ENCODE measurements at places on chromosomes 7 and 10.

- DNase-seq = peak; percentile 96
Observed at GRCh38 chr10:102450374-102451104, 804 bp downstream of the C10orf95 start.

DNA sequence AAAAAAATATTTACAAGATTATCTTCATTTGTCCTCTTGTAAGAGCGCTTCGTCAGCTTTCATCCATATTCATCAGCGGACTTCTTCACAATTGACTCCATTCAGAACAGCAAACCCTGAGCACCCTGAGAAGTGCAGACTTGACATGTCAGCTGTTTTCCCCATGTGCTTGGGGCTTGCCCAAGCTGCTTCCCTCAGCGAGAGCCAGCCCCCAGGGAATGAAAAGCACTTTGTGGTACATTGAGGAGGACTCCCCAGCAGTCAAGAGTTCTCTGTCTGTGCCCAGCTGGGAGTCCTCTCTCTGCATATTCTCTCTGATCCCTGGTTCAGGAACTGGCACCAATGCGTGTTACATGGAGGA is 22.7 kb downstream of the HKDC1 start:
- no peak for DNase-seq

DNA sequence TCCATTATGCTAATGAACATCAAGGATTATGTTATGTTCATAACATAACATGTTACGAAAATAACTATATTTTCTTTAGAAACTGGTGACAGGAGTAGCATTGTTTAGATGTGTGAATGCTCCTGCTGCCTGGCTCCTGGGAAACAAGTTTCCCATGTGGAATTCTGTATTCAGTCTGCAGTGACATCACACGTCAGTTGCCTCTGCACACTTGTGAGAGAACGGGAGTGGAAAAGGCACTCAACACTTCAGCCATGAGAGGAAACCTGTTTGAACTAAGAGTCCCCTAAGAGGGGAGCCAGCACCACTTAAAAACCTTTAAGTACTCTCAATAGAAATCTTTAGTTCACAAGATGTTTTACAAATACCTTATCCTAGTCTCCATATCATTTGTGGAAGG is 140.3 kb upstream of the FAM20C start:
- DNase-seq = no peak

GRCh38 chr10:58268454-58268945 is 462 bp upstream of the CISD1 start:
- no peak for DNase-seq

- DNase-seq = no peak
Observed at GRCh38 chr10:115968236-115968635, 304.8 kb downstream of the GFRA1 start.

DNA sequence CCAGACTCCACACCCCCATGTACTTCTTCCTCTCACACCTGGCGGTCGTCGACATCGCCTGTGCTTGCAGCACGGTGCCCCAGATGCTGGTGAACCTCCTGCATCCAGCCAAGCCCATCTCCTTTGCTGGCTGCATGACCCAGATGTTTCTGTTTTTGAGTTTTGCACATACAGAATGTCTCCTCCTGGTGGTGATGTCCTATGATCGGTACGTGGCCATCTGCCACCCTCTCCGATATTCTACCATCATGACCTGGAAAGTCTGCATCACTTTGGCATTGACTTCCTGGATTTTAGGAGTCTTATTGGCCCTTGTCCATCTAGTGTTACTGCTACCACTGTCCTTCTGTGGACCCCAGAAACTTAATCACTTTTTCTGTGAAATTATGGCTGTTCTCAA is 4.8 kb downstream of the OR2A25 start:
- DNase-seq = no peak

DNA sequence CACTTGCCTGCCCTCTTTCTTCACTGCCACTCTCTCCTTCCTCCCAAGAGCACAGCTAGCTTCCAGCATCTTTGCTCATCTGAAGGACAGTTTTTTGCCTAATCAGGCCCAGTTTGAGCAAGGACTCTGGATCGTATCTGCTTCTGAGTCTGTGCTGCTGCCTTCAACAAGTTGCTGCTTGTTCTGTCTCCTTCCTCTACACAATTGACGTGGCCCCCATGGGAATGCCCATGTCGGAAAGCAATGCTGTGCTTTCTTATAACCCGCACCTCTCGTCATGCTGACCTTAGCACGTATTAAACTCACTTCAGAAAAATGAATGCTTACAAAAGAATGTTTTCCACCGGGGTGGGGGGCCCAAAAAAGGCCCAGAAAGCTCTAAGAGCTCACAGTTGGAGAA is 324.7 kb upstream of the C7orf33 start:
- no peak for DNase-seq

DNA sequence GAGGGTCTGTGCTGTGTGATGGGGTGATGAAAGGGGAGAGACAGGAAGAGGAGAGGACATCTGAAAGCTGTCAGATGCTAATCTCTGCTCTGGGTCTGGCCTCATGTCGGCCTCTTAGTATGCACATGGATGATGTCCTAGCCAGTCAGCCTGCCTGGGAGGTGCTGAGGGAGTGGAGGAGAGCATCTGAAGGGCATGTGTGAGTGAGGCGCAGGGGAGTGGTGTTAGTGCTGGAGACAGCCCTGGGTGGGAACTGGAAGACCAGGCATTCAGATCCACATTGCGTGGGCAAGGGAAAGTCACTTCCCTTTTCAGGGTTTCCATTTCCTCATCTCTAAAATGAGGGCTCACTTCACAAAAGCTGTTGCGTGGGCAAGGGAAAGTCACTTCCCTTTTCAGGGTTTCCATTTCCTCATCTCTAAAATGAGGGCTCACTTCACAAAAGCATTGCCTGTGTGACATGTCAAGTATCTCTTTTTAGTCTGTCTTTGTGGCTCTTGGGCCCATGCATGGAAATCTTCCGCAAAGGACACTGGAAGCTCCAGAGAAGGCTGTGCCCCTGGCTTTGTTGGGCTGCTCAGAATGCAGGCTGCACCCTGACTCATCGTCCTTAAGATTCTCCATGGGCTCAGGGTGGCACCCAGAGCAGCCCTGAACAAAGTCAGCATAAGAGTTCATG is 10.0 kb downstream of the SFTPD start:
- DNase-seq = peak; percentile 96

DNA sequence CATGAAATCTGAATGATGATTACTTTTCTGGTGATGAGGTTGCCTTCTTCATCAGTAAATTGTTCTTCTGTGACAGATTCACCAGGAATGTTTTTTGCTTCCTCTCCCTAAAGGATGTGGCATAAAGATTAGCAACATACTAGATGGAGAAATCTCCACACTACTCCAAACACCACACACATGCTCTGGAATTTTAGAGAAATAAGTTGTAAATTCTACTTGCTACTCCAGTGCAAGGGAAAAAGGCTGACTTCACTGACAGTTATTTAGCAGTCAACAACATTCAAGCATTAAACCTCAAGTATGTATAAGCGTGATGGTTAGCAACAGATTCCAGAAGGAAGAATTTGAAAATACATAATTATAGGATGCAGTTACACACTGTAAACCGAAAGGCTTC is 137.9 kb upstream of the CCDC6 start:
- DNase-seq = no peak

- no peak for DNase-seq
Observed at GRCh38 chr10:124319926-124320391, 98.8 kb downstream of the OAT start.

- peak; percentile 11 for DNase-seq
Observed at GRCh38 chr10:72567421-72567820, 58.5 kb downstream of the MICU1 start.

DNA sequence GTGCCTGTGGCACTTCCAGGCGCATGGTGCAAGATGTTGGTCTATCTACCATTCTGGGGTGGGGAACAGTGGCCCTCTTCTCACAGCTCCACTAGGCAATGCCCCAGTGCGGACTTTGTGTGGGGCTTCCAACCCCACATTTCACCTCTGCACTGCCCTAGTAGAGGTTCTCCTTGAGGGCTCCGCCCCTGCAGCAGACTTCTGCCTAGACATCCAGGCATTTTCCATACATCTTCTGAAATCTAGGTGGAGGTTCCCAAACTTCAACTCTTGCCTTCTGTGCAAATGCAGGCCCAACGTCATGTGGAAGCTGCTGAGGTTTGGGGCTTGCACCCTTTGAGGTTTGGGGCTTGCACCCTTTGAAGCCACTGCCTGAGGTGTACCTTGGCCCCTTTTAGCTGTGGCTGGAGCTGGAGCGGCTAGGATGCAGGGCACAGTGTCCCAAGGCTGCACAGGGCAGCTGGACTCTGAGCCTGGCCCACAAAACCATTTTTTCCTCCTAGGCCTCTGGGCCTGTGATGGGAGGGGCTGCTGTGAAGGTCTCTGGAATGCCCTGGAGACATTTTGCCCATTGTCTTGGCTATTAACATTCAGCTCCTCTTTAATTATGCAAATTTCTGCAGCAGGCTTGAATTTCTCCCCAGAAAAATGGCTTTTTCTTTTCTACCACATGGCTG is 130.6 kb upstream of the EFCAB10 start:
- no peak for DNase-seq

- no peak for DNase-seq
Observed at GRCh38 chr10:84117686-84118394, 21.5 kb upstream of the GHITM start.

DNA sequence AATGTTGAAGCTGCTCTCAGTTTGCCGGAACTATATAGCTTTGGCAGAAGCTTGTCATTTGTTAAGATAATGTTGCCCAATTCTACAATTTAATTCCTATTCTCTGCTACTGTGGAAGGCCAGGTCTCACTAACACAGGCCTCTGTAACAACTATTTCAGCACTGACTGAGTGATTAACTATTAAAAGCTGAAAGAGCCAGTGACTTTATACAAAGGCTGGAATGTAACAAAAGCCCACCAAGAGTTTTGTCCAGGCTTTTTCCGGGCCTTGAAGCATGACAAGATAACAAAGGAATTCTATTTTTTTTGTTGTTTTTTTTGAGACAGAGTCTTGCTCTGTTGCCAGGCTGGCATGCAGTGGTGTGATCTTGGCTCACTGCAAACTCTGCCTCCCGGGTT is 795.6 kb downstream of the PHTF2 start:
- DNase-seq = no peak

GRCh38 chr7:13778967-13779366 is 210.5 kb downstream of the ETV1 start:
- DNase-seq = no peak

- no peak for DNase-seq
Observed at GRCh38 chr7:128827971-128828711, 2.1 kb upstream of the FLNC start.

DNA sequence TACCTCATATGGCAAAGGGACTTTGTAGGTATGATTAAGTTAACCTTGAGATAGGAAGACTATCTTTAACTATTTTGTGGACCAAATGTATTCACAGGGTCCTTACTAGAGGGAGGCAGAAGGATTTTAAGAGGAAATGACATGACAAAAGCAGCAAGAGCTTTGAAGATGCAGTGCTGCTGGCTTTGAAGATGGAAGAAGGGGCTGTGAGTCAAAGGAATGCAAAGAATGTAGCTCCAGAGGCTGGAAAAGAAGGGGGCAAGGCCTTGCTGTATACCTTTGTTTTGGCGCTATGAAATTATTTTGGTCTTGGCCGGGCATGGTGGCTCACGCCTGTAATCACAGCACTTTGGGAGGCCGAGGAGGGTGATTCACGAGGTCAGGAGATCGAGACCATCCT is 3.2 kb upstream of the NRBF2 start:
- DNase-seq = no peak

DNA sequence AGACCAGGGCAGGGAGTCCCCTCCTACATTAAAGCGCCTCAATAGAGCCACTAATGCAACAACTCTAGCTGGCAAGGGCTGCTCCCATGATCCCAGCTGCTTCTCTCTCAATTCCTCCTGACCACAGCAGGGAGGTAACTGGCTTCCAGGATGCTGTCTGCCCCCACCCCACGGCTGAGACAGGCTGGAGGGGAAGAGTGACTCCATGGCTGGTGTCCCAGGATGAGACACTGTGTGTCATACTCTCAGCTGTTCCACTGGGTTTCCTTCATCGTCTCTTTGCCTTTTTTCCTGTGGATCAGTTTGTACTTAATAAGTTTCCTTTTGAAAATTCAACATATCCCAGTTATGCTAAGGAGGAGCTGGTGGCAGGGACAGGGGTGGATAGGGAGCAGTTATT is 27.7 kb upstream of the MYH16 start:
- peak; percentile 15 for DNase-seq

DNA sequence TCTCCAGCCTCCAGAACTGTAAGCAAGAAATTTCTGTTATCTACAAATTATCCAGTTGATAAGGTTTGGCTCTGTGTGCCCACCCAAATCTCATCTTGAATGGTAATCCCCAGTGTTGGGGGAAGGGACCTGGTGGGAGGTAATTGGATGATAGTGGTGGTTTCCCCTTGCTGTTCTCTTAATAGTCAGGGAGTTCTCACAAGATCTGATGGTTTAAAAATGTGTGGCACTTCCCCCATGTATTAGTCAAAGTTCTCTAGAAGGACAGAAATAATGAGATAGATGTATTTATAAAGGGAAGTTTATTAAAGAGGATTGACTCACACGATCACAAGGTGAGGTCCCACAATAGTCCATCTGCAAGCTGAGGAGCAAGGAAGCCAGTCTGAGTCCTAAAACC is 56.2 kb upstream of the APBB1IP start:
- DNase-seq = peak; percentile 36

DNA sequence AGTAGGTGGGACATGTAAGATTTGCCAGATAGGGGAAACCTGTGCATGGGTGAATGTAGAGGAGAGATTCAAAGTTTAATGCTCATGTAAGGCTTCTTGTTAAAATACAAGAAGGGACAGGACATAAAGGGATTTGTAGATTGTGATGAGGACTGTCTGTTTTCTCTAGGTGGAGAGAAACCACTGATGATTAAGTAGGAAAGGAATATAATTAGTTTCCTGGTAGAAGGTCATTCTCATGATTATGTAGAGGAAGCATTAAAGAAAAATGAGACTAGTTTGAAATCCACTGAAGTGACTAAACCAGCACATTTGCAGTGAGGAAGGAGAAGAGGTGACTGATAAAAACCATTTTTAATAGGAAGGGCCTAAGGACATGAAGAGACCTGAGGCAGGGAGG is 19.6 kb upstream of the MACC1 start:
- no peak for DNase-seq

GRCh38 chr7:2094454-2095045 is 138.2 kb downstream of the MAD1L1 start:
- peak; percentile 38 for DNase-seq

DNA sequence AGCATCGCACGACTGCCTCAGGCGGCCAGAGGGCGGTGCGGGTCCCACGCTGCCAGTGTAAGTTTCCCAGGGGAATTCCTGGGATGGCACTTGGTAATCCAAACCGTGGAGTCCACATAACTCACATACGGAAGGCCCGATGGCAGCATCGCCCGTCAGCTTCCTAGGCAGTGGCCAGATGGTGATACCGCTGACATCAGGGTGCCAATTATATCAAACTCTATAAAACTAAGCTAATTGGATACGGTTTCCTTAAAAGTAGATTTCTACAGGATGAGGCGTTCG is 189.8 kb downstream of the CELF2 start:
- no peak for DNase-seq

DNA sequence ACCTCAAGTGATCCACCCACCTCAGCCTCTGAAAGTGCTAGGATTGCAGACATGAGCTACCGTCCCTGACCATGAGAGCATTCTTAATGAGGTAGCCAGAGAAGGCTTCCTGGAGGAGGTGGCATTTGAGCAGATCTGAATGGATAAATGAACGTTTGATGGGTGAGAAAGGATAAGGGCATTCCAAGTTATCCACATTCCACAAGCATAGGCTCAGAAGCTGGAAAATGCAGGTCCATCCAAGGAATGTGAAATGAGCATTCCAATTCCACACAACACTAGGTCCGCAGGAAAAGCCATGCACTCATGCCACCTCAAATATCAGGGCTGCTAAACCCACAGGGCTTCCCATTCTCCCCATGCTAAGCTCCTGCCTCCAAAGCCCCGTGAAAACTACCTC is 17.0 kb downstream of the TMEM130 start:
- DNase-seq = no peak

- no peak for DNase-seq
Observed at GRCh38 chr10:49093922-49094321, 21.4 kb downstream of the VSTM4 start.

All from suppressor macrophage (primary cell).